B cell (primary cell): ENCODE measurements at places on chromosomes 4 and X. TPM values are rescaled to one million over a fixed set of nuclear protein-coding genes. Genes with fewer than 3 reads are reported as not detected.

DNA sequence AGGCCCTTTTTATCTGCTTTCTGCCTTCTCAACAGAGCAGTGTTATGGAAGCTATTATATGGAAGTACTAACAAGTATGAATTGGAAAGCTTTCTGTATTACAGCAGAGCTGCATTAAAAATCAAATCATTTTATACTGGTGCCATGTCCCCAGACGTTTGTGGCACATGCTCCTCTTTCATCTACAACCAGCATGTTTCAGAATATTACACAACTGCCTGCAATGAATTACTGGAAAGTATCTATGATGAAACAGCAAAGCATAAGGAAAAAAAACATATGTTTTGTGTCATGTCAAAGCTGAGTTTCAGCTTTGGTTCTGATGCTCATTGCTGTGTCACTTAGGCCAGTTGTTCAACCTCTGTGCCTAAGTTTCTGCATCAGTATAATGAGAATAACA, 576.8 kb downstream of the GBA3 start:
- no peak overlapping the region for H3K27ac ChIP-seq
- DNase-seq = no peak
- H3K4me3 ChIP-seq = no peak overlapping the region
- H3K27me3 ChIP-seq = no peaks in the 10 kb centered on the region

GRCh38 chr4:66273110-66273509, 602.8 kb upstream of the EPHA5 start:
- DNase-seq = no peak
- H3K4me3 ChIP-seq = no peak overlapping the region
- no peak overlapping the region for H3K27ac ChIP-seq
- no peaks in the 10 kb centered on the region for H3K36me3 ChIP-seq
- no peaks in the 10 kb centered on the region for H3K27me3 ChIP-seq

GRCh38 chr4:3671571-3672464, 94.4 kb upstream of the ADRA2C start:
- H3K27me3 ChIP-seq = no peaks in the 10 kb centered on the region
- no peak overlapping the region for H3K4me3 ChIP-seq
- H3K4me1 ChIP-seq = no peaks in the 10 kb centered on the region
- DNase-seq = no peak
- no peaks in the 10 kb centered on the region for H3K36me3 ChIP-seq
- no peak overlapping the region for H3K27ac ChIP-seq

Gene DCAF8L2
- polyA plus RNA-seq = not detected in 2 replicates

DNA sequence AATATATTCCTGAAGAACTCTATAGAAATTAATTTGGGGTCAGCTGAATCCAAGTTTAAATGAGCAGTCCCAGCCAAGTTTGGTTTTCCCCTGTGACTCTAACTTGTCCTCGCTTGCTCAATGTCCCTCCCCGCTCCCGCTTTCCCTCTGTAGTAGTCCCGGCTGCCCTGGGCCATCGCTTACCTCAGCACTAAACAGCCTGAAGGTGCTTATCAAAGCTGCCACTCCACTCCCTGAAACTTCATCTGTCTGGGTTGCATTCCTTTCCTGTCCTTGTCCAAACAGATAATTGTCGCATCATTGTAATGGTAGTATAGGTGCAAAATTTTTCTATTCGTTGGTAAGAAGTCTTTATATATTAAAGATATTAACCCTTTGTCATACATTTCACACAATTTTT, 12.8 kb downstream of the SLC25A43 start:
- H3K27ac ChIP-seq = no peak overlapping the region
- no peaks in the 10 kb centered on the region for H3K27me3 ChIP-seq
- no peaks in the 10 kb centered on the region for H3K36me3 ChIP-seq
- no peak for DNase-seq
- H3K4me3 ChIP-seq = no peak overlapping the region

Gene F9
- not detected in 2 replicates for polyA plus RNA-seq

DNA sequence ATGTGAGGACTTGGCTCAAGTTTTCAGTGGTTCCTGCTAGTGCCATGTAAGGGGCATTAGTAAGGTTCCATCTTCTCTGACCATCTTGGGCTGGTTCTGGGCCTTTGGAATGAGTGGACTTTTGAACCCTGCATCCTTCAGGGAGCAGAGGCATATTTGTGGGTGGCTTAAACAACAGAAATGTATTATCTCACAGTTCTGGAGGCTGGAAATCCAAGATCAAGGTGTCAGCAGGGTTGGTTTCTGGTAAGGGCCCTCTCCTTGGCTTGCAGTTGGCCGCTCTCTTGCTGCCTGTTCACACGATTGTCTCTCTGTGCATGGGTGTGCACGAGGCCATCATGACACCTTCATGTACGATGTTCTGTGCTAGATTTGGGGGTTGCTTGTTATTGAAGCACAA, 21.3 kb downstream of the CCKAR start:
- no peak overlapping the region for H3K4me3 ChIP-seq
- no peaks in the 10 kb centered on the region for H3K27me3 ChIP-seq
- no peaks in the 10 kb centered on the region for H3K36me3 ChIP-seq
- H3K4me1 ChIP-seq = no peaks in the 10 kb centered on the region
- H3K27ac ChIP-seq = no peak overlapping the region

DNA sequence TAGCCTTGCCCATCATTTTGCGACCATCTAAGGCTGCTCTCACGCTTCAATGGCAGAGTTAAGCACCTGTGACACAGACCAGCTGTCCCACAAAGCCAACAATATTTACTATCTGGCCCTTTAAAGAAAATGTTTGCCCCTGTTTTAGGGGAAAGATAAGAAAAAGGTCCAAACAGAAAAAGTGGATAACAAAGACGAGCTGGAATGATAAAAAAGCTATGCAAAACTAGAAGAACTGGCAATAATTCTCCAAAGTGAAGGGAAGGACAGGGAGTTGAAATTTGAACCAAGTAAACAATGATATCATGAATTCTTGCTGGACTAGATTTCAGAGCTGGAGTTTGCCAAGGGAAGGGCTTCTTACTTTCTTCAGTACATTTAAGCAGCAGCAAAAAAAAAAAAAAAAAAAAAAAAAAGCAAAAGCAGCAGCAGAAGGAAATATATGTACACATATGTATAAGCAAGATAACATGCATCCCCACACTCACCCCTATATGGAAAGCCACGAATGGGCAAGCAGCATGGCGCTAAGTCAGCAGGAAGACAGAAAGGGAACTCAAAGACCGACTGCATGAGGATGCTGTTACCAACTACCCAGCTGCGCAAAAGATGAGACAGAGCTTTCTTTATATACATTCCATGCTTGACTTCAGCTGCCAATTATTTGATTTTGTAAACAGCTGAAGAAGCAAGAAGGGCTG, 12.5 kb downstream of the TRAPPC2 start:
- no peaks in the 10 kb centered on the region for H3K36me3 ChIP-seq
- no peaks in the 10 kb centered on the region for H3K27me3 ChIP-seq
- peaks cover 13% of the 10 kb centered on the region for H3K4me1 ChIP-seq
- H3K27ac ChIP-seq = no peak overlapping the region

- H3K27me3 ChIP-seq = no peaks in the 10 kb centered on the region
- no peak for DNase-seq
- no peak overlapping the region for H3K4me3 ChIP-seq
- H3K4me1 ChIP-seq = peaks cover 21% of the 10 kb centered on the region
These were observed 65.3 kb downstream of the PDLIM5 start for GRCh38 chr4:94516999-94517398.

Gene ZCCHC18
- polyA plus RNA-seq = 13.5 and 28.2 TPM in 2 replicates
